ENCODE measurements at places on chromosomes 6 and 20.

- no peak for DNase-seq
- no peaks in the 10 kb centered on the region for H3K27me3 ChIP-seq
- H3K4me3 ChIP-seq: no peak overlapping the region
- H3K4me1 ChIP-seq: no peaks in the 10 kb centered on the region
Measured at GRCh38 chr6:22041797-22042480, 254.9 kb downstream of the PRL start.

DNA sequence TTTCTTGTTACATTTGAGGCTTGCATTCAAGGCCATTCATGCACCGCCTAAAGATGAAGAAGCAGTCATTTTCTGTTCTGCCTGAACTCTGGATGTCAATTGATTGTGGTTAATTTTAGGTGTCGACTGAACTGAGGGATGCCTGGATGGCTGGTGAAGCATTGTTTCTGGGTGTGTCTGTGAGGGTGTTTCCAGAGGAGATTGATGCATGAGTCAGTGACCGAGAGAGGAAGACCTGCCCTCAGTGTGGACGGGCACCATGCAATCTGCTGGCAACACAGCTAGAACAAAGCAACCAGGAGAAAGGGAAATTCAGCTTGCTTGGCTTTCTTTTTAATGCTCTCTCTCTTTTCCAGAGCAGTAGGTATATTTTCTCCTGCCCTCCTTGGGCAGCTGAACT, 164.1 kb upstream of the ECI2 start:
- no peak for DNase-seq
- peaks cover 20% of the 10 kb centered on the region for H3K27me3 ChIP-seq
- H3K36me3 ChIP-seq: no peaks in the 10 kb centered on the region
- H3K4me1 ChIP-seq: no peaks in the 10 kb centered on the region
- H3K27ac ChIP-seq: no peak overlapping the region

DNA sequence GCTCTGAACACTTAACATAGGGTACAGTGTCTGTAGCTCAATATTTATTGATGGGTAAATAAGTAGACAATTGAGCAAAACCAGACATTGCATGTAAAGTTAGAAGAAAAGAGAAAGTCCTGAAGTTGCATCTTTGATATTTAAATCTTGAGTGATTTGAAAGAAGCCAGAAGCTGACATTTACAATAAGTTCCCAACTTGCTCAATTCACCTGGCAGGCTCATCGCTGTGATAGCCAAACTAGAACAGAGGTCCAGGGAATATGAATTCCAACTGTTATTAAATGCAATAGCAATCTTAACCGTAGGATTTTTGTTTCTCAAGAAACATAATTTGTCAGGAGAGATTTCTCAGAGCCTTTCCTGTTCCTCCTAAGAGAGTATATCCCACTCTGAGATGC, 65.9 kb upstream of the EDN1 start:
- DNase-seq: no peak
- H3K4me3 ChIP-seq: no peak overlapping the region
- peaks cover 6% of the 10 kb centered on the region for H3K36me3 ChIP-seq
- H3K27me3 ChIP-seq: peaks cover 20% of the 10 kb centered on the region
- H3K27ac ChIP-seq: no peak overlapping the region

DNA sequence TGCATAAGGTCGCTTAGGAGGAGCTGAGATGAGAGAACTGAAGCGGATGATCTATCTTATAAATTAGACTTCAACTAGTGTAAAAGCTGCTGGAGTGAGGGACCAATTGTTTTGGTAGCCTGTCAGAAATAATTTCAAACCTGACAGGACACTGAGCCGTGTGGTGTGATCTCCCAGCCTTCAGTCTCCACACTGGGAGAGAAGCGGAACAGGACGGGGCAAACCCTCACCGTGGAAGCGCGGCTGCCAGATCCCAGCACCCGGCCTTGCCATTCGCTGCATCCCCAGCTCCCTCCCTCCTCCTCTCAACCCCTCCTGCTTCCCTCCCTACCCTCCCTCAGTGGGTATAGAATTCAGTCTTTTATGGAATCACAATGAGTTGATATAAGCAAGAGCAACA, 900.1 kb upstream of the SLC35B3 start:
- H3K36me3 ChIP-seq: no peaks in the 10 kb centered on the region
- no peak for DNase-seq
- no peaks in the 10 kb centered on the region for H3K4me1 ChIP-seq

DNA sequence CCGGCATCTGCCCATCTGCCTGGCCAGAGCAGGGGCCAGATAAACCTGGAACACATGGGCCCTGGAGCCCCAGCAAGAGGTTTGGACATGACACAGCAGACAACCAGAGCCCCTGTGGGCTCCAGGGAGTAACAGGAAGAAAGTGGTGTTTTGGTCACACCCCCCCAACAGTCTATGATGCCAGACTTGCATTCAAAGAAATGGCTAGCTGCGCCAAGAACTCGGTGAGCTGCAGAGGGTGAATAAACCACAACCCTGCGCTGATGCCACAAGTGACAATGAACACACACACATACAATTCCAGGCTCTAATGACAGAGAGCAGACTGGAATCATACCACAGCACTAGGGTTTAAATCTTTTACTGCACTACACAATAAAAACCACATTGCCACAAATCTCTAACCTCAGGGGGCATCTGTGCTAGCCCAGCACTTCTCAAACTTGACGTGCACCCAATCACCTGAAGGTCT, 34.0 kb downstream of the TRERF1 start:
- peak overlapping the region; percentile 80 for H3K4me3 ChIP-seq
- no peaks in the 10 kb centered on the region for H3K27me3 ChIP-seq
- peaks cover 38% of the 10 kb centered on the region for H3K4me1 ChIP-seq
- H3K36me3 ChIP-seq: peaks cover 2% of the 10 kb centered on the region
- H3K27ac ChIP-seq: peak overlapping the region; percentile 89

GRCh38 chr6:41706876-41707564, 28.4 kb downstream of the TFEB start:
- peak overlapping the region; percentile 85 for H3K4me3 ChIP-seq
- H3K36me3 ChIP-seq: peaks cover 2% of the 10 kb centered on the region
- no peaks in the 10 kb centered on the region for H3K27me3 ChIP-seq
- H3K27ac ChIP-seq: peak overlapping the region; percentile 65

- no peaks in the 10 kb centered on the region for H3K27me3 ChIP-seq
- peaks cover 3% of the 10 kb centered on the region for H3K36me3 ChIP-seq
Measured at GRCh38 chr6:138420356-138420755, 16.3 kb downstream of the HEBP2 start.

DNA sequence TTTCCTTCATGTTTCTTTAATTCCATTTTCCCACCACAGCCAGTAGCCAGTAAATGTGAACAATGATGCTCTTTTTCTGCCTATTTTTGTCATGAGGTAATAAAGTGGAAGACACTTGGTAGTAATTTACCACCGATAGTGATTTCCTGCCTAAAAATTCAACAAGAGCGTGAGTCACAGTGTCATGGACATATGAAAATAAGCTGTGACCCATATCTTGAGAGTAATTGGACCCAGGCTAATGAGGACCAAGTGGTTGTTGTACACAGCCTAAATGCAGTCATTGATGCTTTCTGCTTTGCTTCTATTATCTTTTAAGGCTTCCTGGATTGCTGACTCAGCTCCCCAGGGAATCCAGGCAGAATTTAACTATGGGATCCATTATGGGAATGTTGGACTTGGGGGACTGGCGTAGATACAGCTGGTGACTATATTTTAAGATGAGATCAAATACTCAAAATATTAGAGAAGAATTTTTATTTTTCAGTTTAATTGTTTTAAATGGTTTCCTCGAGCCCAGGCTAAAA, 265.9 kb upstream of the FERMT1 start:
- no peaks in the 10 kb centered on the region for H3K36me3 ChIP-seq
- H3K27ac ChIP-seq: no peak overlapping the region

DNA sequence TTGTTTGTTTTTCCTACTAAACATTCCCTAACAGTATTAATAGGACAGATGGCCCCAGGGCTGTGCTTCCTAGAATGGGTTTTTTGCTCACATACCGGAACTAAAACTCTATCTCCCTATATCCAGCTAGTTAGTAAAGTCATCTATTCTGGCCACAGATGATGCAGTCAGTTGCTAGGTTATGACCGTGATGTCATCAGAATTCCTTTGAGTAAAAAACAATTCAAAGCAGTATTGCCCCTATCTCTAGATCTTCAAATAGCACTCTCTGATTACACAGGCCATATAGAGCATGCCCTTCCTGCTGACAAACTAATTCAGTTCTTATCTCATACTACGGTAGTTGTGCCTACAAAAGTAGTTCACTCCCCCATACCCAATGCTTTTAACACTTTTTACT, 17.9 kb upstream of the ZNF451 start:
- H3K36me3 ChIP-seq: no peaks in the 10 kb centered on the region
- H3K27ac ChIP-seq: no peak overlapping the region

GRCh38 chr6:117306227-117306790, 41.0 kb downstream of the VGLL2 start:
- H3K36me3 ChIP-seq: no peaks in the 10 kb centered on the region
- no peak for DNase-seq
- no peak overlapping the region for H3K27ac ChIP-seq
- peaks cover 16% of the 10 kb centered on the region for H3K27me3 ChIP-seq

DNA sequence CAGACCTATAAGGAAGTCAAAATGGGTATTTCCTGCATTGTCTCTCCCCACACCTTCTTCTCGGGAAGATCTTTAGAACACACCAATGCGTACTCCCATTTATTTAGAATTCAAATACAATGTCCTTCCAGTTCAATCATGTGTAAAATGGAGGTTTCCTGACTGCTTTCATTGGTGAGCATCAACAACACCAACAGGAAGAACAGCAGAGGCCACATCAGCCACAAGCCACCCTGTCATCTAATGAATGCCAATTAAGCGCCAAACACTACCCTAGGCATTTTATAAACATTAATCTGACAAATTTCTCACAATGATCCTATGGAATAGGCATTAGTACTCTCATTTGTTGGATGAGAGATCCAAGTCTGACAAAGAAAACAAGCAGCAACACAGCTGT, 68.4 kb upstream of the SMLR1 start:
- H3K4me3 ChIP-seq: no peak overlapping the region
- peak overlapping the region; percentile 27 for H3K27ac ChIP-seq
- H3K27me3 ChIP-seq: peaks cover 15% of the 10 kb centered on the region
- H3K36me3 ChIP-seq: peaks cover 2% of the 10 kb centered on the region
- DNase-seq: no peak

DNA sequence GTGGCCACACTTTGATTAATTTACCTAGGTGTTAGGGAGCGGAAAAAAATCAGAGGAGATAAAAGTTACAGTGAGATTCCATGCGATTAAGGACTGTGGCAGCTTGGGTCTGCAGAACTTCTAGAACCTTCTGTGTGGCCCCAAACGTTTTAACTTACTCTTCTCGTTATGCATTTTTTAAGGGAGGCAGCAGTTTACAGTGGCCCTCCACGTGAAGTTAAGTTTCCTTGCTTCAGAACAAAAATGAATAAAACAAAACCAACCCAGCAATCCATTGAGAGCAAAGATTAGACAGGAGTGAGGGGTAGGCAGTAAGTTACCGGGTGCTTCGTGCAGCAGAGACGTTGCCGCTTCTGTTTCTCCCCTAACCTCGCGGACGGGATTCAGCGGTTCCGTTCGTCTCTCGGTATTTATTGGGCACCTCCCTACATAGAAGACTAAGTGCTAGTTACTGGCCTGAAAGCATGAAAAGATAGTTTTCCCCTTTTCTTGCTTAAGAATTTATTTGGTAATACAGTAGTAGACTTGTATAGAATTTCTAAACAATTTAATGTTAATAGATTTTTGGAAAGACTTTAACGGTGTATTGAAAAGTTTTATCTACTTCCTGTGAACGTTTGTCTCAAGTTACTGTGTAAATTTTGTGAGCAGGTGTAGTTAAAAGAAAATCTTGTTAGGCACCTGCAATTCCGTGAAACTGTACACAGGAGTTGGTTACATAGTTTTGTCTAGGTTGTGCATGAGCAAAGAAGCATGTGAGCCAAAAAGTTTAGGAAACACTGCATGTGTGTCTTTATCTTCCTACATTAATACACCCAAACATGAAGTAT, 1.1 kb downstream of the BAG2 start:
- H3K27me3 ChIP-seq: no peaks in the 10 kb centered on the region
- H3K27ac ChIP-seq: peak overlapping the region; percentile 86
- H3K4me1 ChIP-seq: peaks cover 27% of the 10 kb centered on the region
- peak overlapping the region; percentile 92 for H3K4me3 ChIP-seq
- no peaks in the 10 kb centered on the region for H3K36me3 ChIP-seq

DNA sequence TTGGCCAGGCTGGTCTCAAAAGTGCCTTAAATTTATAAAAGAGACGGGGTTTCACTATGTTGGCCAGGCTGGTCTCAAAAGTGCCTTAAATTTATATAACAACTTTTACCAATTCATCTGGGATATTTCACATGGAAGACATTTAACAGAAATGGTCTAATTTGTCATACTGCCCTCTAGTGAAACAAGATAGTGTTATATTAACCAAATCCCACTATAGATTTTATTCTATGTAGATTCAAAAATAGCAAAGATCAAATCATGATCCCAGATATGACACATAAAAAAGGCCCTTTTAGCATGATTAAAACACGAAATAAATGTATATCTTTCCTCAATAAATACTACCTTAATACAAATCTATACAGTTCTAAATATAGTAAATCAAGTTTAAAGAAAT, 102.8 kb upstream of the TFAP2D start:
- no peak overlapping the region for H3K4me3 ChIP-seq
- no peaks in the 10 kb centered on the region for H3K4me1 ChIP-seq
- no peaks in the 10 kb centered on the region for H3K27me3 ChIP-seq
- no peak overlapping the region for H3K27ac ChIP-seq
- H3K36me3 ChIP-seq: no peaks in the 10 kb centered on the region
- no peak for DNase-seq

- H3K4me3 ChIP-seq: no peak overlapping the region
- DNase-seq: no peak
- H3K27me3 ChIP-seq: peaks cover 72% of the 10 kb centered on the region
- H3K4me1 ChIP-seq: peaks cover 7% of the 10 kb centered on the region
- no peaks in the 10 kb centered on the region for H3K36me3 ChIP-seq
- no peak overlapping the region for H3K27ac ChIP-seq
Measured at GRCh38 chr6:35195120-35195780, 18.5 kb upstream of the SCUBE3 start.

DNA sequence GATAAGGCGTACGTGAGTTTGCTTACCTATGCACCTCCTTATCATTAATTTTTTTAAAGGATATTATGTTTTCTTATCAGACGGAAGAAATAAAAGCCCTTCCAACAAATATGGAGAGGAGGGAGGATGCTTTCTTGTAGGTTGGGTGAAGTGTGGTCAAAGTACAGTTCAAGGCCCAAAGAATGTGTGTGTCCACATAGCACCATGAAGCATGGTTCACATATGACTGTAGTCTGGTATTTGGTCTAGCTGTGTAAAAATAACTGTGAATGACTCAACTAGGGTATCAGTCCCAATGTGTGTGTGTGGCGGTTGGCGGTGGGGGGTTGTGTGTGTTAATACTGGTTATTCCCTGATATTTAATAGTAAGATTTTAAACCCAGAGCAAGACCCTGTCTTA, 212.7 kb downstream of the TMEM242 start:
- H3K27me3 ChIP-seq: no peaks in the 10 kb centered on the region
- H3K36me3 ChIP-seq: peaks cover 4% of the 10 kb centered on the region
- no peak overlapping the region for H3K4me3 ChIP-seq
- no peak overlapping the region for H3K27ac ChIP-seq

GRCh38 chr6:112007805-112008204, 46.1 kb upstream of the CCN6 start:
- no peak overlapping the region for H3K4me3 ChIP-seq
- peak overlapping the region; percentile 54 for H3K27ac ChIP-seq
- H3K4me1 ChIP-seq: peaks cover 19% of the 10 kb centered on the region
- DNase-seq: no peak
- H3K36me3 ChIP-seq: no peaks in the 10 kb centered on the region

Measured in T-helper 17 cell (primary cell).